HT1080 (cell line): ENCODE measurements at places on chromosomes 4 and X. TPM values are rescaled to one million over a fixed set of nuclear protein-coding genes. Genes with fewer than 3 reads are reported as not detected.

The ATP2B3 gene
- total RNA-seq = 0.03 TPM in 1 of 2 replicates, not detected in the other

The MRPS18C gene
- 41.0 and 44.8 TPM in 2 replicates for total RNA-seq

The ABCD1 gene
- 1.5 and 1.9 TPM in 2 replicates for total RNA-seq

The FGFBP2 gene
- not detected in 2 replicates for total RNA-seq

The SAGE1 gene
- 5.3 and 6.9 TPM in 2 replicates for total RNA-seq

The HSD17B13 gene
- total RNA-seq = not detected in 2 replicates

The FAT4 gene
- total RNA-seq = 1.1 TPM in 2 replicates

The PLS3 gene
- 110 and 121 TPM in 2 replicates for total RNA-seq

The GLRA2 gene
- not detected in 2 replicates for total RNA-seq

The MAGED2 gene
- total RNA-seq = 47.5 and 52.9 TPM in 2 replicates

The UNC5C gene
- total RNA-seq = 0.10 and 0.11 TPM in 2 replicates

The MAGEA12 gene
- 142 and 151 TPM in 2 replicates for total RNA-seq
